HepG2 (cell line): ENCODE measurements at places on chromosomes 6 and 20. TPM values are rescaled to one million over a fixed set of nuclear protein-coding genes. Genes with fewer than 3 reads are reported as not detected.

DNA sequence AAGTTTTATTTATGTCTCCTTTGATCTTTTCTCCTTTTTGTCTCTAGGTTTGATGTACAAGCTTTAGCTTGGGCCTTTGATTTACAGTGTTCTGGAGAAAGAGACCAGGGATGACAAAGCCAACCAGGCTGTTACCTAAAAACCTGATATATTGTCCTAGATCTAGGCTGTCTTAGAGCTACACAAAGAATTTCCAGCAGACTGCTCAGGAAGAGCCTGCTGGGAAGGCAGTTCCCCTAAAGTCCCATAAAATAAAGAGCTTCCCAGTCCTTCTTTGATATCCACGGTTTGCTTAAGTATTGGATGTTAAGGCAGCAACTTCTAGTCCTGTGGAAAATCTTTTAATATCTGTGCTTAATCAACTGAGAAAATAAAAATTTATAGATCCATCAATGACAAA is 70.5 kb downstream of the SHLD1 start:
- no peak for DNase-seq
- no peaks in the 10 kb centered on the region for H3K27me3 ChIP-seq
- no peaks in the 10 kb centered on the region for H3K36me3 ChIP-seq
- peaks cover 76% of the 10 kb centered on the region for H3K4me1 ChIP-seq

DNA sequence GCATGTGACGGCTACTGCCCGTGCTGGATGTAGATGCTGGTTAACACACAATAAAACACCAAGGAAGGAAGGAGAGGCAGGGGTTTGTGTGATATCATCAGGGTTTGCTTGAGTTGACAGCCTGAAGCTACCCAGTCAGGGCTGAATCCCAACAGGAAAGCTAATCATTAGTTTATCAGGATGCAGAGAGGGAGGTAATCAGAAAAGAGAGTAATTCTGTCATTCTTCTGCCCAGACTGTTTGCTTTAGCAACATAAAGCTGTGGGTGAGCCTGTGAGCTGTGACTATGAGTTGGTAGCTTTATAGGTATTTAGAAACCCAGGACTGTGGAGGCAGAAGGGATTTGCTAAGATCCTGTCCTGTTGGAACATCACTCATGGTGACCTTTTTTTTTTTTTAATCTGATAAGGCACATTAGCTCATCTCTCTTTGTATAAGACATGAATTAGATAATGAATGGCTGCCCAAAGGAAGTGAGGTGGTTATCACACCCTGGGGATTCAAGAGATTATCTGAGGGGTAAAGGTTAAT is 79.3 kb downstream of the CAP2 start:
- no peak overlapping the region for H3K27ac ChIP-seq
- no peaks in the 10 kb centered on the region for H3K4me1 ChIP-seq
- no peaks in the 10 kb centered on the region for H3K27me3 ChIP-seq
- H3K4me3 ChIP-seq: no peak overlapping the region
- no peaks in the 10 kb centered on the region; the same call in 2 of the 3 replicates for H3K36me3 ChIP-seq
- DNase-seq: no peak

Gene PDYN
- total RNA-seq: not detected in 2 replicates

GRCh38 chr6:134619077-134619476 is 301.2 kb upstream of the SGK1 start:
- H3K27me3 ChIP-seq: peaks cover 11% of the 10 kb centered on the region; the same call in 1 of the 3 replicates
- no peak for DNase-seq
- no peaks in the 10 kb centered on the region for H3K36me3 ChIP-seq
- H3K27ac ChIP-seq: no peak overlapping the region
- no peaks in the 10 kb centered on the region for H3K4me1 ChIP-seq
- no peak overlapping the region for H3K4me3 ChIP-seq

DNA sequence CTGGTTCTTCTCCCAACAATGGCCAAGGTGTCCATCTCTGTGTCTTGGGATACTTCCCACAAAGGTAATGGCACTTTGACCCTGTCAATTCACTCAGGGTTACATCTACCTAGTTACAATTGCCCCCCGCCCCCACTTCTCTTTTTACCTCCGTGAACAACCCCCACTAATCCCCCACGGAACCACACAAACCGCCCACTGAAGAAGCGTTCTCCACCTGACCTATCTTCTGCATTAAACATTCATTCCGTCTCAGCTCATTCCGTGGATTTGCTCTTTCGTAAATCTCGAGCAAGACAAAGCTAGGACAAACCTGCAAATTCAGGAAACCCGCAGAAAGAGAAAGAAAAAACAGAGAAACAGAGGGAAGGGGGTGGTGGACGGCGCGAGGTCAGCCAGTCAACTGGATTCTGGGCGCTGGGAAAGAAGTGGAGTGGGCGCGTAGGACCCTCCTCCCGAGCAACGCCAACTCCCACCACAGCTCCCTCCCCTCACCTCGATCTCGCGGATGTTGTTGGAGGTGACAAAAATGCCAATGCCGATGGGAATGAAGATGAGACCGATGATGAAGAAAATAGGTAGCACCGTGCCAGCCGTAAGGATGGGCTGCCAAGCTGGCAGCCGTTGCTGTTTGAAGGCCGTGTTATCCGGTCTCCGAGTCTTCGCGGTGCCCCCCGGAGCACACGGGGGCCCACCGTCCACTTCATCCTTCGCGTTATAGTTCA is 523 bp downstream of the TMEM30A start:
- H3K4me1 ChIP-seq: peaks cover 51% of the 10 kb centered on the region
- peak overlapping the region; percentile 75 for H3K27ac ChIP-seq
- peak overlapping the region; percentile 91 for H3K4me3 ChIP-seq
- peak; percentile 25 for DNase-seq

DNA sequence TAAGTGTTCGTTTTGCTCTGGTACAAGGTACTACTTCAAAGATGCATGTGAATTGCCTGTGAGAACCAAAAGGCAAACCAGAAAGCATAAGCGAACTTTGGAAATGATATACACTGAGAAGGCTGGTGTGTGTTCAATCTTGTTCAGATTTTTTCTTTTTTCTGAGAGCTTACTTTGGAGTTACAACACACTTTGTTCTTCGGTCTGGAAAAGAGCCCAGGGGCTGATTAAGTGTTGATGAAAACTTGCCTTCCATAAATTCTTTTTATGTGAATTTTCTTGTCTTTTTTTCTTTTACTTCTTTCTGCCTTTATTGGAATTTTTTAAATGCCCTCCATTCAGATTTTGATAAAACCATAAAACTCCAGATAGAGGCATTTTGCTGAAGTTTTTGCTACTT is 395.1 kb upstream of the SASH1 start:
- no peak for DNase-seq
- H3K27me3 ChIP-seq: no peaks in the 10 kb centered on the region
- no peaks in the 10 kb centered on the region for H3K4me1 ChIP-seq

Gene CSE1L
- total RNA-seq: 258 and 449 TPM in 2 replicates

GRCh38 chr6:104312851-104313250 is 546.9 kb downstream of the HACE1 start:
- H3K27ac ChIP-seq: no peak overlapping the region
- no peaks in the 10 kb centered on the region for H3K36me3 ChIP-seq
- no peak overlapping the region for H3K4me3 ChIP-seq
- no peaks in the 10 kb centered on the region for H3K27me3 ChIP-seq

DNA sequence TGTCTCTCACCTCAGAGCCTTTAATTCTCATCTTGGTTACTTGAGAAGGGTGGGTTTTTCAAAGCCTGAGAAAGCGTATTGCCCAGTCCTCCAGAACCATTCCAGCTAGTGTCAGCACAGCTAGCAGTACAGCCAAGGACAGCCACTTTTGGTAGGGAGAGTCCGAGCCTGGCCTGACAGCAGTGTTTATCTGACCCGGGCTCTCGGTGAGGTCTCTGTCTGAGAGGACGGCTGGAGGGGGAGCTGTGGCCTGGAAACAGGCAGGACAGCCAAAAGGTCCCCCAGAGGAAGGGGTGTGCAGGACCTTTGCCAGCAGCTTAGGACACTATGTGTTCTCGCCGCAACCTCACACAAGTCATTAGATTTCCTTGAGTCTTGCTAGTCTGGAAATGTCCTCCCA is 38.8 kb downstream of the LYRM2 start:
- H3K4me3 ChIP-seq: no peak overlapping the region
- H3K27ac ChIP-seq: no peak overlapping the region
- DNase-seq: no peak
- H3K27me3 ChIP-seq: no peaks in the 10 kb centered on the region

DNA sequence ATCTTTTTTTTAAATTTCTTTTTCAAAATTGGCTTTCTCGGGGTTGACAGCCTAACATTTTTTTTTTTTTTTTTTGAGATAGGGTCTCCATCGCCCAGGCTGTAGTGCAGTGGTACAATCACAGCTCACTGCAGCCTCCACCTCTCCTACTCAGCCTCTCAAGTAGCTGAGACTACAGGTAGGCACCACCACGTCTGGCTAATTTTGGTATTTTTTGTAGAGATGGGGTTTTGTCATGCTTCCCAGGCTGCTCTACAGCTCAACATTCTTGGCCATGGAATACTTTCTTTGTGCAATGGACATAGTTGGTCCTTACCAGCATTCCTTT is 6.4 kb upstream of the CTNNBL1 start:
- H3K27me3 ChIP-seq: no peaks in the 10 kb centered on the region
- DNase-seq: no peak
- H3K4me1 ChIP-seq: peaks cover 17% of the 10 kb centered on the region
- no peaks in the 10 kb centered on the region for H3K36me3 ChIP-seq
- H3K4me3 ChIP-seq: no peak overlapping the region
- H3K27ac ChIP-seq: no peak overlapping the region

DNA sequence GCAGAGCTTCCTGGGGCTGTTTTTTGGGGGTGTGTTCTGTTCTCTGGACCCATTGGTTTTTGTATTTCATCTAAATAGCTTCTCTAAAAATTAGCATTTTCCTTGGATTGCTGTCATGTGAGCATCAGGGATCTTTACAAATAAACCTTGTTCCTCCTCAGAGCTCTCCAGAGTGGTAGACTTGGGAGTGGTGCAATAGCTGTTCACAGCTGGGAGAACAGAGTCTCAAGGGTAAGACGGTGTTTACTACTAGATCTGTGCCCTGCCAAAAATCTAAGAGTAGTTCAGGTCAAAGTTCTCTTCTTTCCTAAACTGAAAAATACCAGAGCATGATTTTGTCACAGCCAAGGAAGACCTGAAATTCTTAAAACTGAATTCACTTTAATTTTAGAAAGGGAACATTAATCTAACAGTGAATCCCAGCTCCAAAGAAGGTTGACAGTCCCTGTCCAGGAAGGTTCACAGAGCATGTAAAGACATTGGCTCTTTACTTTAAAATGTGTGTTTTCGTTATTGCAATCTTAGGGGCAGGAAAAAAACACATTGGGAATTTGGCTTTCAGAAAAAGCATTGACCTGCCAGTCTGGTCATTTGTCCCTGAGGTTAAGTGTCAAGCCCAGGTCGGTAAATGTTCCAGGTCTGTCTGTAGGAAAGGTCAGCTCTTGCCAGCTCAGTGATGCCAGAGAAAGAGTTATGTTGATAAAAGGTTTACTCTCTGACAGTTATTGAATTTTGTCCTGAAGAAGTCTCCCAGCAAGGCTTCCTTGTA is 43.3 kb downstream of the VAPB start:
- H3K27ac ChIP-seq: no peak overlapping the region
- peaks cover 8% of the 10 kb centered on the region for H3K36me3 ChIP-seq
- no peak overlapping the region for H3K4me3 ChIP-seq
- H3K27me3 ChIP-seq: no peaks in the 10 kb centered on the region
- peaks cover 37% of the 10 kb centered on the region for H3K4me1 ChIP-seq
- no peak for DNase-seq

DNA sequence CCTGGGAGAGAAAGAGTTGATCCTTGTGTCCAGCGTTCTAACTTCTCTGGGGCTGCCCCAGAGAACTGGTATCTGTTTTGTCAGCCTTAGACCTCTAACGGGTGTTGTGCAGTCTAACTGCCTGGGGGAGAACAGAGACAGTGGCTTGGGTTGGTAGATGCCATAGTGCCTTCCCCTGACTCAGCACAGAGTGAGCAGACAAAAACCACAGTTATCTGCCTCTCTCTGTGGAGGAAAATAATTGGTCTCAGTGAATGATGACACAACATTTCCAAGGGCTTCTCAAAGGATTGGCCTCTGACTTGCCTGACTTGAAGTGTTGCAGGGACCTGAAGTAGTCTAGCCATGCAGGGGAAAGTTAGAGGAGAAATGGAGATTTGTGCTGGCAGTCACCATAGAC is 226.2 kb upstream of the MAN1A1 start:
- H3K4me3 ChIP-seq: no peak overlapping the region
- no peaks in the 10 kb centered on the region for H3K36me3 ChIP-seq
- no peaks in the 10 kb centered on the region for H3K27me3 ChIP-seq
- DNase-seq: no peak
- no peaks in the 10 kb centered on the region for H3K4me1 ChIP-seq
- H3K27ac ChIP-seq: no peak overlapping the region

- H3K27ac ChIP-seq: no peak overlapping the region
- H3K4me3 ChIP-seq: no peak overlapping the region
- H3K4me1 ChIP-seq: peaks cover 14% of the 10 kb centered on the region; the same call in 1 of the 2 replicates
- no peaks in the 10 kb centered on the region for H3K27me3 ChIP-seq
- peaks cover 36% of the 10 kb centered on the region for H3K36me3 ChIP-seq
- no peak for DNase-seq
Observed at GRCh38 chr6:158256746-158257424, 55.4 kb upstream of the TULP4 start.

Gene BPI
- total RNA-seq: not detected in 2 replicates

Gene WFDC5
- total RNA-seq: not detected in 2 replicates

DNA sequence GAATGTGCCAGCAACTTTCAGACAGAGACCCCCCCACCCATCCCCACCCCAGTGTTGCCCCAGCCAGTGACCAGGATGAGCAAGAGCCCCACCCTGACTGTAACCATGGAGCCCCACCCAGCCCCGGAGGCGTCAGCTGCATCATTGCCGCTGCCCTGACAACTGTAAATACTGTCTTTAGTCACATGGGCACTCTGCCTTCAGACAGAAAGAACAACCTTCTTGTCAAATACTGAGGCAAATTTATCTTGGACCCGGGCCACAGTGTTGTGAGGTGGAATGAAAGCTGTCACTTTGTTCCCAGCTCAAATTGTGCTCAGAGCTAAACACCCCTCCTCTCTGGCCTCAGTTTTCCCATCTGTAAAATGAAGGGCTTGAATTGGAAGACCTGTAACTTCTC is 23.7 kb downstream of the MOCS3 start:
- peaks cover 41% of the 10 kb centered on the region for H3K4me1 ChIP-seq
- H3K36me3 ChIP-seq: no peaks in the 10 kb centered on the region
- DNase-seq: peak; percentile 37
- H3K4me3 ChIP-seq: no peak overlapping the region

Gene RAET1E
- total RNA-seq: not detected in 2 replicates

DNA sequence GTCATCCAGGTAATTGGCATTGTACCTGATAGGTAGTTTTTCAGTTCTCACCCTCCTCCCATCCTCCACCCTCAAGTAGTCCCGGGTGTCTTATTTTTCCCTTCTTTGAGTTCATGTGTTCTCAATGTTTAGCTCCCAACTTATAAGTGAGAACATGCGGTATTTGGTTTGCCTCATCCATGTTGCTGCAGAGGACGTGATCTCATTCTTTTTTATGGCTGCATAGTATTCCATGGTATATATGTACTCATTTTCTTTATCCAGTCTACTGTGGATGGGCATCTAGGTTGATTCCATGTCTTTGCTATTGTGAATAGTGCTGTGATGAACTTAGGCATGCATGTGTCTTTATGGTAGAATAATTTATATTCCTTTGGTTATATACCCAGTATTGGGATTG is 45.8 kb downstream of the RPRD1B start:
- DNase-seq: no peak
- no peak overlapping the region for H3K4me3 ChIP-seq
- H3K27me3 ChIP-seq: no peaks in the 10 kb centered on the region
- no peak overlapping the region for H3K27ac ChIP-seq
- H3K4me1 ChIP-seq: peaks cover 68% of the 10 kb centered on the region

GRCh38 chr20:40254023-40254772 is 434.8 kb downstream of the MAFB start:
- DNase-seq: no peak
- H3K27ac ChIP-seq: no peak overlapping the region
- H3K4me3 ChIP-seq: no peak overlapping the region
- H3K36me3 ChIP-seq: no peaks in the 10 kb centered on the region

GRCh38 chr20:57523782-57524181 is 1.2 kb downstream of the CTCFL start:
- H3K27ac ChIP-seq: no peak overlapping the region
- no peak overlapping the region for H3K4me3 ChIP-seq
- H3K36me3 ChIP-seq: no peaks in the 10 kb centered on the region
- H3K27me3 ChIP-seq: peaks cover 37% of the 10 kb centered on the region; the same call in 2 of the 3 replicates

Gene OR2H1
- not detected in 2 replicates for total RNA-seq
